ENCODE measurements at places on chromosomes 1 and 21.

DNA sequence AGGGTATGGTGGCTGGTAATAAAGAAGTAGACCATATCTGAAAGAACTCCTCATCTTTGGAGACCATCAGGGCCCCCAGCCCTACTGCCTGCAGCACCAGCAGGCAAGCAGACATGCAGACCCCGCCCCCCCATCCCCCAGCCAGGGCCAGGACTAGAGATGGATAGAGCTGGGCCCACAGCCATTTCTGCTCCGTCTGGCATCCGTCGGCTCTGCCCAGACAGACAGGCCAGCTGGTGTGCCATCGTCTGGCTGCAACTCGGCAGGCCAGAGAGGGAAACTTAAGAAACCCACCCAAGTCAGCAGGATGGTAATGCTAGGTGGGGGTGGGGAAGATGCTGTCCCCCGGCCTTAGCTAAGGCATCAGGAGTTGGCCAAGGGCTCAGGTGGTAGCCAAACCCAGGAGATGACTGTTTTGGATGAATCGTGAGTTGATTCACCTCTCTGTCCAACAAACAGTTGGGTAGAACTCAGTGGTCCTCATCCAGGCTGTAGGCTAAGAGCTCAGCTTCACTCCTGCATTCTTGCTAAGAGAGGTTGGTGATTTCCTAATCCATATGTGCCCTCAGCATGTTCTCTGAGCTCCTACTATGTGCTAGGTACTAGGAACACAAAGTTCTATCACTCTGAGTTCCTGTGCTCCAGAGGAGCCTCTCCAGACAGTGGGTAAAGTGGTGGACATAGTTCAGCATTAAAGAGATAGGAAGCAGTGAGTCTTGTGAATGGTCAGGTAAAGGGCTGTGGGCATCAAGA, 23.2 kb upstream of the TMEM222 start:
- no peak for DNase-seq

GRCh38 chr1:38991638-38992411, 749 bp downstream of the AKIRIN1 start:
- DNase-seq = peak; percentile 44

- no peak for DNase-seq
Measured at GRCh38 chr1:228900886-228901392, 165.7 kb downstream of the RHOU start.

DNA sequence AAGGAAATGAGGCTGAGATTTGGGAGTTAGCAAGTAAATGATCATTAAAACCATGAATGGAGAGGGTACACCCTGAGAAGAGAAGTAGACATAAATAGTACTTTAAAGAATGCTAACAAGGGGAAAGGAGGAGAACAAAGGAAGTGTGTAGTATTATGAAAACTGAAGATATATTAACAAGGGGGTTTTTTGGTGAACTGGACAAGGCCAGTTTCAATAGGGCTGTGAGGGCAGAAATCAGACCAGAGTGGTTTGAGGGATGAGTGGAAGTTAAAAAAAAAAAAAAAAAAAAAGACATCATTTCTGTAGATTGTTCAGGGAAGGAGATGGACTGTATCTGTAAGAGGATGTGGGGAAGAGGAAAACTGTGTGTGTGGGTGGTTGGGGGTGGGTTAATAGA, 137.1 kb downstream of the PLA2G4A start:
- no peak for DNase-seq

- no peak for DNase-seq
Measured at GRCh38 chr1:224637936-224638335, 21.8 kb downstream of the CNIH3 start.

DNA sequence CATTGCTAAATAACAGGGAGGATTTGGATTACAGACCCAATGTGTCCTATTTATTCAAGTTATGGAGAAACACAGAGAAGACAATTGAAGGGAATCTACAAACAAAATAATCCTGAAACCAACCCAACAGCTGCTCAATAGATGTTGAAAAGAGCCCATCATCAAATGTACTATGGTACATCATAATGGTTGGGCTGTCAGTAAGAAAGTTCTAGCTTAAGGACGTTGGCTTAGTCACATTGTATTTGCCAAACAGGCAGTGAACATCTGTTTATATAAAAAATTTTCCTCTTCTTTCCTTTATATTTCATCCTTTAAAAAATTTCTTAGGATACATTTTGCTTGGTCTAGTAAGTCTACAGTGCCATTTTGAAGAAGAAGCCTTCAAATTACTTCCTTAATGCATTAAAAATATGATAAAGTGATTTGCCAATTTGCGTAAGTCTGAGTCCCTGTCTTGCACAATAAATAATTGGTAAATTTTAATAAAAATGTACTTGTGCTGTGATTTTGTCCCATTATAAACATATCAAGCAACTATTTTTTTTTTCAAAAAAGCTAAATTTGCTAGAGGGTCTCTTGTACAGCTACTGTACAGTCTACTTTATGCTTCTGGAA, 14.4 kb downstream of the MAP3K7CL start:
- DNase-seq = no peak

DNA sequence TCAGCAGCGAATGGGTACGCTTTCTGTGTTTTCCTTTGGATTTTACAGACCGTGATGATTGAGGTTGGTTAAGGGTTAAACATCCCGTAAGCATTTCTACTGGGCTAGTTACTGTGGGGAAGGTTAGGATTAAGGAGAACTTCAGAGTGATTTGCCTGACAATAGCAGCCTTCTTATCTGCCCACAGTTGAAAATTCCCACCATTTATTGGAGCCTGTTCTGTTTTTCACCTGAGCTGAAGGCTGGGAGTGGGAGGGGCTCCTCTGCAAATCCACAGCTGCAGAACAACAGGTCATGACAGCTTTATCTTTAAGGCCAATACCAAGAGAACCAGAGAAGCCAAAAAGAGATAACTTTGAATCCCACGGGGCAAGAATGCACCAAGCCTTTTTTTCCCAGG, 168.6 kb downstream of the KAZN start:
- no peak for DNase-seq

- no peak for DNase-seq
Measured at GRCh38 chr1:168799927-168800605, 71.1 kb upstream of the DPT start.

GRCh38 chr1:225425201-225425786, 2.5 kb downstream of the LBR start:
- DNase-seq = no peak

- DNase-seq = no peak
Measured at GRCh38 chr1:243247901-243248300, 7.2 kb downstream of the CEP170 start.

DNA sequence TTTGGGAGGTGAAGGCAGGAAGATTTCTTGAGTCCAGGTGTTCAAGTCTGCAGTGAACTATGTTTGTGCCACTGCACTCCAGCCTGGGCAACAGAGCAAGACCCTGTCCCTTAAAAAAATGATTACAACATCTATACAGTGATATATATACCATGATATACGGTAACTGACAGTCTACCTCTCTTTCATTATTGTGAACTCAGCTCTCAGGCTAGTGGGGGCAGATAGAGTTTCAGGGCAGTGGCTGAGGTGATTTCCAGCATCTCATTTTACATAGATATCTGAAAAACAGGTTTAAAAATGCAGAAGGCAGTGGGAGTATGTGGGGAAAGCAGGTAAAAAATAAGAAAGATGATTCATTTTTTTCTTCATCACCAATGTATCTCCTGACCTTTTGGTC, 8.1 kb upstream of the NTNG1 start:
- DNase-seq = no peak

- DNase-seq = no peak
Measured at GRCh38 chr1:75115654-75116053, 18.5 kb upstream of the LHX8 start.

GRCh38 chr1:7449750-7450149, 321.3 kb upstream of the VAMP3 start:
- no peak for DNase-seq

DNA sequence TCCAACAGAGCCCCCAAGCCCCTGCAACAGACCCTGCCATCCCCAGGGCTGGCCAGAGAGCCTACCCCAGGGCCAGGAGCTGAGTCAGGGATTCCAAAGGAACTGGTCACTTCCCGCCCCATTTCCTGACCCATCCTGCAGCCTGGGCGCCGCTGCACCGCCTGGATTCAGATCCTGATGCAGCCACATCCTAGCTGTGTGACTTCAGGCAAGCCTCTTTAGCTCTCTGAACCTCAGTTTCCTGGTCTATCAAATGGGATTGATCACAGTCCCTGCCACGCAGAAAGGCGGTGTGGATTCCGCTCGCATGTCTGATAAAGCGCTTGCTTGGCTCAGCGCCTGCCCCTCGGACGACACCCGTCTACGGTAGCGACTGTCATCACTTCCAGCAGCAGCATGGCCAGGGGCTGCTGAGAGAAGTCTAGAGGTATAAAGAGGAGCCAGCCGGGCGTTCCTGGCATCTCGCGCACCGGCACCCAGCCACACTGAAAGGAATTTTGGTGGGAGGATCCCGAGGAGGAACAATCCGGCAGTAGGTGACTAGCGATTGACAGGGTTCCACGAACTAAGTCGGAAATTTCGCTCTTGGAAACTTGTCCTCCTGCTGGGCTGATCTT, 10.1 kb downstream of the EPHA2 start:
- no peak for DNase-seq

- no peak for DNase-seq
Measured at GRCh38 chr1:51693419-51694155, 76.7 kb downstream of the OSBPL9 start.

- DNase-seq = no peak
Measured at GRCh38 chr1:60008500-60008899, 65.1 kb downstream of the C1orf87 start.

Data from NCI-H1092 treated with DMSO at 0.1 percent for 48 hours (cell line).